ENCODE measurements at places on chromosomes 5 and 9.

DNA sequence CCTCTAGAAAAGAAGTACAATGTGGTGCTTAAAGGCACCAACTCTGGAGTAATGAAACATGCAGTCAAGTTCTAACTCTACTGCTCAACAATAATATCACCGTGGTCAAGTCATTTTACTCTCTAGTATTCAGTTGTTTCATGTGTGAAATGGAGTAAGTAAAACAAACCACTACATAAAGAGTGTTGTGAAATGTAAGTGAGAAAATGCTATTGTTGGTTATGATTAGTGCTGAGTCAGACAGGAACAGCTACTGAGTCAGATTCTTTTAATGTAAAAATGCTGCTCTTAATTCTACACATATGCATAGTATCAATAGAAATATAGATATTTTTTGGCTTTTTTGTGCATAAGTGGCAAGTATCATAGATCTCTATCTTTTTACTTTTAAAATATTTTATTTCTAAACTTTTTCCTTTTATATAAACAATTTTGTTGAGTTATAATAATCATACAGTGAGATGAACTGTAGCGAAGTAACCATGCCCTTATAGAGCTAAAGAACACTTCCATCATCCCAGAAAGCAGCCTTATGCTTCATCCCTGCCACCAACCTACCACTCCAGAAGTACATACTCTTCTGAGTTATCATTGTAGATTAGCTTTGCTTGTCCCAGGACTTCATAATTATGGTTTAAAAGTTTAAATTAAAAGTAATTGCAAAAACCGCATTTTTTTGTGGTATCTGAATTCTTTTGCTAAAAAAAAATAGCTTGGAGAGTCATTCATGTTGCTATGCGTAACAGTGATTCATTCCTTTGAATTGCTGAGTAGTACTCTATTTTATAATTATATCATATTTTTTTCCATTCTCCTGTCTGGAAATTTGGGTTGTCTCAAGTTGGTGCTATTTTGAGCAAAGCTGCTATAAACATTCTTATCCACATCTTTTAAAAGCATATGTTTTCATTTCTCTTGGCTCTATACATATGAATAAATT lies 548.2 kb upstream of the CLINT1 start:
- peak; percentile 47 for DNase-seq

- no peak for DNase-seq
Observed at GRCh38 chr5:592158-592557, 20.0 kb upstream of the CEP72 start.

GRCh38 chr5:73323466-73323865 lies 125.1 kb downstream of the FOXD1 start:
- DNase-seq, result no peak

DNA sequence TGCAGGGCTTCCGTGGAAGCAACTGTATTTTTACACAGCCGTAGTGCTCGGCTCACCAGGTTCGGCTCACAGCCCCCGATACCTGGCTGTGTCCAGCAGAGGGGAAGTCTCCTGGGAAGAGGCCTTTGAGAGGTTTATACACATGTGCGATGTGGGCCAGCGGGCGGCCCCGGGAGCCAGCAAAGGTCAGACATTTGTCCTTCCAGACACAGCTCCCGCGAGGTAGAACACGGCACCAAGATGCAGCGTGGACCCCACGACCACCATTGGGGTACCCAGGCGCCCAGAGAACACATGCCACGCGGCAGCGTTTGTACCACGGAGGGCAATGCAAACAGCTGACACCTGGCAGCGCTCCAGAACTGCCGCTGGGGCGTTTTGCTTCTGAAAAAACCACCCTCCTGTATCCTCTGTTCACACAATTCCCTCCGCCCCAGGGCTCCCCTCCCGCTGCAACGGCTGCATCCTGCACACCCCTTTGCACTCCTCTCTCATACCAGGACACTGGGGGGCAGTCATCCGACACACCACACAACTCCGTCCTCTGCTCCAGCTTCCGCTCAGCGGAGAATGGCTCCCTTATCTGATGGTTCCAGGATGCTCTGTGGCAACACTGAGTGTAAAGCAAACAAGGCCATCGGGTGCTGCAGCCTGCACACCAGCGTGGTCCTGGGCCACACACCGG lies 235.3 kb downstream of the SYK start:
- peak; percentile 89 for DNase-seq

Measured in GM03348 (cell line).